Fibroblast of mammary gland (primary cell): ENCODE measurements at places on chromosomes 7 and 10.

GRCh38 chr7:66344166-66344565, 139.0 kb downstream of the TPST1 start:
- peak; percentile 81 for DNase-seq

DNA sequence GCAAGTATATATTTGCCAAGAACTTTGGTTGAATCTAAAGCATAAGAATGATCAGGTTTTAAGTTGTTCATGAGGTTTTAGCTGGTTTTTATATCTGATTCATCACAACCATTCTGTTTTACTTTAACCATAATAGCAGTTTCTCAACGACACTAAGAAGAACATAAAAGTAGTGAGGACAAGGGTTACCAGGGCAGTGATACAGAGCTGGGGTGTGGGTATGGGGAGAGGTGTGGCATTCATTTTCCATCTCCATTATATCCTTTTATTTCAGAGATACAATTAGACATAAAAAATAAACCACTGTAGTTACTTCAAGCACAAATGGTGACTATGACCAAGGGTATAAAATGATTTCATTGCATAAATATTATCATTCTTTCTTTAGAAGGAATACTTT, 149.8 kb upstream of the STEAP4 start:
- DNase-seq: no peak

- DNase-seq: peak; percentile 87
Observed at GRCh38 chr10:73894245-73894971, 16.5 kb upstream of the PLAU start.

GRCh38 chr10:124007102-124007772, 86.2 kb downstream of the CHST15 start:
- no peak for DNase-seq

DNA sequence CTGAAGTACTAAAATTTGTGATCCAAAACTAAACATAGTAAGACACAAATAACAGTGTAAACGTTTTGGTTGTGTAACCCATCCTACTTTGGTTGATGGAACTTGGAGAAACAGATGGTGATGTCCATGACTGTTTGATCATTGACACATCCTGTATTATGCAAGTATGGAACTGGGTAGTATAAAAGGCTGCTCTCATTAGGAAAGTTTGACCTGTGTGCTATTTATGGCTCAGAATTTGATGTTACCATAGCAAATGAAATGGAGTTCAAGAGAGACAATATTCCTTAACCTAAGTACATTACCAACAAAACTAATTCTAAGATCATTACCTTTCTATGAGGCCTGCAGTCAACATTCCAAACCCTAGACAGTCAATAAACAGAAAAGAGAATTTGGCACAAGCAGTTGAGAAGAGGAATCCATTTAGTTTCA, 39.9 kb downstream of the DKK1 start:
- DNase-seq: peak; percentile 84

- peak; percentile 68 for DNase-seq
Observed at GRCh38 chr10:102230264-102230860, 4.3 kb downstream of the ELOVL3 start.

DNA sequence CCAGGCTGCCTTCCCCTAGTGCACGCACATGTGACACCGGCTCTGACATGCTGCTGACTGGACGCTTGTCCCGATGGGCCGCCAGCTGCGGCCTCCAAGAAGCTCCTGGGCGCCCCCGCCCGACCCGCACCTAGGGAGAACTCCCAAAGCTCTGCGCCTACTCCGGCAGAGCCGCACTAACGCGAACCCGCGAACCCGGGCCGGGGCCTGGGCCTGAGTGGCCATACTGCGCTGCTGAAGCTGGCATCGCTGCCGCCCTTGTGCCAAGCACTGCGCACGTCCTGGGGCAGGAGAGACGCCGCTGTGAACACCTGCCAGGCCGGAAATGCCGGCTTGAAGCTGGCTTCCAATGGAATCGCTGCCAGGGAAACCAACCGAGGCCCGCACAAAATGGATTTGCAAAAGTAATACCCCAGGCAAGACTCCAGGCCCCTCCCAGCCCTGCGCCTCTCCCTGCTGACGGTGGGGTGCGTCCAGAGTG, 85.1 kb downstream of the WASHC2A start:
- DNase-seq: no peak
